A549 treated with DMSO at 1 μM for 4 hours (cell line): ENCODE measurements at places on chromosomes 13 and 19. TPM values are rescaled to one million over a fixed set of nuclear protein-coding genes. Genes with fewer than 3 reads are reported as not detected.

Gene RASGRP4
- 0.07 TPM in 2 of 5 replicates, not detected in the others for total RNA-seq

Gene SKA3
- 12.4 to 16.3 TPM (median 15.6 TPM) in 5 replicates for total RNA-seq

Gene LGALS4
- total RNA-seq = 0.35 to 1.9 TPM (median 0.63 TPM) in 5 replicates

Gene MATK
- total RNA-seq = 0.82 to 1.9 TPM (median 1.1 TPM) in 5 replicates

Gene C1QTNF9B
- not detected in 5 replicates for total RNA-seq

Gene CLDND2
- total RNA-seq = 5.1 to 9.3 TPM (median 7.5 TPM) in 5 replicates

Gene NLRP4
- not detected in 5 replicates for total RNA-seq

Gene KANK3
- 2.7 to 4.5 TPM (median 3.2 TPM) in 5 replicates for total RNA-seq

Gene MUC16
- 0.03 to 0.08 TPM (median 0.06 TPM) in 5 replicates for total RNA-seq

Gene LRFN3
- 11.7 to 28.8 TPM (median 20.5 TPM) in 5 replicates for total RNA-seq

Gene KATNAL1
- total RNA-seq = 4.8 to 8.2 TPM (median 6.9 TPM) in 5 replicates

Gene FBN3
- total RNA-seq = 0.01 TPM in 1 of 5 replicates, not detected in the others

Gene ITPKC
- 17.8 to 18.8 TPM (median 18.5 TPM) in 5 replicates for total RNA-seq
